Peyer's patch (tissue), 4 donors: ENCODE measurements at places on chromosomes 1 and 21. TPM values are rescaled to one million over a fixed set of nuclear protein-coding genes. Genes with fewer than 3 reads are reported as not detected.

ZNF644 gene
- 111 TPM for total RNA-seq

- H3K36me3 ChIP-seq: no peaks in the 10 kb centered on the region
- no peaks in the 10 kb centered on the region for H3K4me1 ChIP-seq
- H3K27ac ChIP-seq: no peak overlapping the region
- no peak for DNase-seq
Observed at GRCh38 chr1:96365076-96365475, 356.5 kb upstream of the PTBP2 start.

DNA sequence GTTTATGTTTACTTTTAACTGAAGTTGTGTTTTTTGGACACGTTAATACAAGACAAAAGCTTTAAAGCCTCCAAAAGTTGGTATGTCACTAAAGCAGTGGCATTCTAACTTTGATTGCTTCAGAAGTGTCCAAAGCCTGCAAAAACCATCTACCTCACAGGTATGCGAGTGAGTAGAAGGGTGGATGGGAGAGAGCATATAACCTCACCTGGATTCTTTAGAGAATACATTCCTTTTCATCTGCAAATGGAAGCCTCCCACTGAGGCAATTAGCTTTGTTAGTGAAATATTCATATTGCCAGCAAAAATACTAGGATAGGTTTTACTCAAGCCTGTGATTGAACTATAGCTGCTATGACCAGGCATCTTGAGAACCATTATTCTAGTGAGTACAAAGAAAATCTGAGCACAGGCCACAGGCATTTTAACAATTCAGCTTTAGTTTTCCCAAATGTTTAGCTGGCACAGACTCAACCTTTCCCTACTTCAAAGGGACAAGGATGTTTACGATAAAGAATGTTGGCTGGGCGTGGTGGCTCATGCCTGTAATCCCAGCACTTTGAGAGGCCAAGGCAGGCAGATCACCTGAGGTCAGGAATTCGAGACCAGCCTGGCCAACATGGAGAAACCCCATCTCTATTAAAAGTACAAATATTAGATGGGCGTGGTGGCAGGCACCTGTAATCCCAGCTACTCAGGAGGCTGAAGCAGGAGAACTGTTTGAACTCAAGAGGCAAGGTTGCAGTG lies 39.7 kb downstream of the MAP3K21 start:
- H3K4me1 ChIP-seq: no peaks in the 10 kb centered on the region
- H3K36me3 ChIP-seq: peaks cover 5% of the 10 kb centered on the region
- H3K4me3 ChIP-seq: no peak overlapping the region
- H3K27ac ChIP-seq: no peak overlapping the region
- no peak for DNase-seq

DNA sequence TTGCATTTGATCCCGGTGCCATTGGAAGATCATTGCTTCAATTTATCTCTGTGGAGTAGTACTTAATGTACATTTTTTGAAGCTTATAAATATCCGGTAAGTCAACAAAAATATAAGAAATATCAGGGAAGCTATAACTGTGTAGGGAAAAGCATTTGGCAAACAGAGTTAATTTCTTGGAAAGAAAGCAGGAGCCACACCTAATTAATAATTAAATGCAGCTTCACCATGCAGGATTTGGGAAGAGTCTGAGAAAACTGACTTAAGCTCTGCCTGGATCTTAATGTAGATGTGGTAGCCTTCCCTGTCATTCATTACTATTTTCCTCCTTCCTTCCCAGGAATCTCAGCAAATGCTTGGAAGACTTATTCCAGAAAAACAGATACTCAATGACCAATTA lies 134.5 kb downstream of the ATP5PO start:
- H3K27me3 ChIP-seq: no peaks in the 10 kb centered on the region
- H3K4me3 ChIP-seq: no peak overlapping the region
- no peak for DNase-seq

DNA sequence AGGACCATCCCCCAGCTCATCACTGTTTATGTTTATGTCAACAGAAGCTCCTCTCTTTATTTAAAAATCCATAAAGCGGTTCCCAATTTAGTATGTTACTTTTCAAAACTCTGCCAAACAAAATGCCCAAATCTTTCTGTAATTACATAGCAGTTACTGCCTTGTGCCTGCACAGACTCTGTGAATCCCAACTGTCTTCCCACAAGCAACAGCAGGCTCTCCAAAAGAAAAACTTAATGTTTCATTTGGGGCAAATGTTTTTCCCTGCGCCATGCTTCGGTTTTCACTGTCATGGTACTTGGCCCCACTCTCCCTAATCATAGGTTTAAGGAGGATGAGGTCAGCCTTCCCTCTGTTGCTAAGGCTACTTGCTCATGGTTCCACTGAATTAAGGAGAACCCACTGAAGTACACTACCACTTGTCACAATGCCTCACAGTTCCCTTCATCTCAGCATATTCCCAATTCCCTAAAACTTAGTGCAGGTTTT lies 4.6 kb downstream of the COLGALT2 start:
- no peak overlapping the region for H3K27ac ChIP-seq
- no peaks in the 10 kb centered on the region for H3K36me3 ChIP-seq
- H3K4me1 ChIP-seq: peaks cover 8% of the 10 kb centered on the region
- no peaks in the 10 kb centered on the region for H3K27me3 ChIP-seq
- no peak overlapping the region for H3K4me3 ChIP-seq

GRCh38 chr1:236307435-236307834 lies 25.7 kb upstream of the ERO1B start:
- no peak overlapping the region for H3K4me3 ChIP-seq
- no peak for DNase-seq
- no peak overlapping the region for H3K27ac ChIP-seq
- H3K27me3 ChIP-seq: no peaks in the 10 kb centered on the region

DNA sequence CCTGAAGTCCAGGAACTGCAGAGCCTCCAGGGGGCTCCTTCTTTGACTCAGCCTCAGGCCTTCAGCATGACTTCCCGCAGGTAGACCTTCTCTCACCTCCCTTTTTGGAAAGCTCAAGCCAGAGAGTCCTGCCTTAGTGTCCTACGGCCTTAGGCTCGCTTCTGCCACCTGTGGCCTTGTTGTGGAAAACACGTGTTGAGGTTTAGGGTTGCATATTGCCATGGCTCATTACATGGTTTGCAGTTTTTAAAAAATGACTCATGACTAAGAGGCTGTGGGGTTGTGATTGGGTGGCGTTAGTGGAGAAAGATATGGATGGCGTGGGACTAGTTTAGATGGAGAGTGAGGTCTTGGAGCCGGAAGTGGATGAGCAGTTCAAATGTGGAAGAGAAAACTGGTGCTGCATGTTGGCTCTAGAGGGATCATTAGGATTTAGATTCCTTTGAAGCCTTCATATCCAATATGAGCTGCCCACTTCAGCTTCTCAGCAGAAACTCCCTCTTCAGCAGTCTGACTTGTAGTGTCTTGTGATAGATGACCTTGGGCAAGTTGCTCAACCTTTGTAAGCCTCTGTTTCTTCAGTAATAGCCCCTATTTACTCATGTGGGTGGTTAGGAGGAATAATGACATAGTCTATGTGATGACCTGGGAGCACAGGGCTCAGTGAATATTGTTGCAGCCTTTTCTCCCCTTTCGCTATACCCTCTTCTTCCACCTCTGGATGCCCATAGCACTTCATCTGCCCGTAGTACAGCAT lies 6.5 kb upstream of the FGGY start:
- no peak overlapping the region for H3K27ac ChIP-seq
- H3K4me3 ChIP-seq: no peak overlapping the region
- no peaks in the 10 kb centered on the region for H3K36me3 ChIP-seq
- H3K27me3 ChIP-seq: no peaks in the 10 kb centered on the region
- H3K4me1 ChIP-seq: peaks cover 5% of the 10 kb centered on the region
- peak; percentile 26 for DNase-seq

DNA sequence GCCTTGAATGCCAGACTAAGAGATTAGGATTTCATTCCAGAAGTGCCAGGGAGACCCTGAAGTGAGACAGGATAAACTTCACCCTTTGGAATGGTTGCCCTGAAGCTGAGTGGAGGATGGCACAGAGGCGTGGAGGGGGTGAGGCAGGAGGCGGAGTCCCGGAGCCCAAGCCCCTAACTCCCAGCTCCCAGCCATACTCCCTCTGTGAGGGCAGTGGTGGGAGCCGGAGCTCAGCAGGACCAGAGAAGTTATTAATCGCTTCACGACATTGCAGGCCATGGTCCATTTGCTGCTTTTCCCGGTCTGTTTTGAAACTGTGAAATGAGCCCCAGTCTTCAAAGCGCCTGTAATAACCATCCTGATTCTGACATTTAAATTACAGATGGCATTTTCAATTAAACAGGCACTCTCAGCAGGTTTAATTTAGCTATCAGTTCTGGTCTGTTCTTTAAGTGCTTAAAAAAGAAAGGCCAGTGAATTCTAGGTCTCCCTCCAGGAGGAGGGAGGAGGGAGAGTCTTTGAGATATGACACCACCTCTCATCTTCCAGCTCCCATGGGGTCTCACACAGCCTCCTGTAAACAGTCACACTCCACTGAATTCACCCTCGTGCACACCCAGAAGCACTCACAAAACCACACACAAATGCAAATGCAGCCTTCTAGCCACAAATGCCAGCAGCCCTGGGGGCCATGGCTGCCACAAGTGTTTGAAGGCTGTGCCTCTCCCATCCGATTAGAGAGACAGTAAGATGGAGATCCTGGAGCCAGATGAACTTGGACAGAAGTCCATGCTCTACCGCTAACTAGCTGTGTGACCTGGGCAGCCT lies 19.6 kb downstream of the FBXO2 start:
- no peak for DNase-seq
- H3K36me3 ChIP-seq: no peaks in the 10 kb centered on the region
- H3K4me1 ChIP-seq: no peaks in the 10 kb centered on the region

DNA sequence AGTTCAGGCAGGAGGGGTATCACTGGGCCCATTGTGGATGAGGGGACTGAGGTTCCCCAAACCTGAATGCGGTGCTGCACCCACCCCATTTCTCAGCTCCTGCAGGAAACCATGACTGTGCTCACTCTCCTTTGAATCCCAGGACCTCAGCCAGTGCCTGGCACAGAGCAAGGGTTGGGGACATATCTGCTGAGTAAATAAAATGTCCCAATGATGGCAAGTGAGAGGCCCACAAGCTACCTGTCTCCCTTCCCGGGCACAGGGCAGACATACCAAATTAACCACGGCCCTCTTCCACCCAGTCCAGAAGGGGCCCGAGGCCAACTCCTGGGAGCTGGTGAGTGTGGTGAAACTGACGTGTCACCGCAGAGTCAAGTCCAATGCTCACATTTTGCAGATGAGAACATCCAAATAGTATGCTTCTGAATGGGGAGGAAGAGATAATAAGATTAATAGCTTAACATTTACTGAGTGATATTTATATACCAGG lies 97.6 kb downstream of the EPHB2 start:
- DNase-seq: no peak
- H3K27ac ChIP-seq: no peak overlapping the region
- H3K36me3 ChIP-seq: no peaks in the 10 kb centered on the region

DNA sequence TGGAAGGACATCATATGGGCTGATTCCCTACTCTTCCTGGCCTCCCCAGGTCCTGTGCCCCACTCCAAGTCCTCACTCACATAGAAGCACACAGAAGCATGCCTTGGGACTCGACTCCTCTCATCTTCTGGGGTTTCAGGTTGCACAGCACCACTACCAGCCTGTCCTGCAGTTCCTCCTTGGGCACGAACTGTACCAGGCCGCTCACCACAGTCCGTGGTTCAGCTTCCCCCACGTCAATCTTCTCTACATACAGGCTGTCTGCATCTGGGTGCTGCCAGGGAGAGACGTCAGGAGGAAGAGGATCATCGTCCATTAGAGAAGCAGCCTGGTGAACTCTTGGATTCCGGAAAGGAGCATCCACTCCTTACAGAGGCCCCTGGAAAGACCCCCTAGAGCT lies 37.2 kb downstream of the YARS1 start:
- no peak for DNase-seq
- H3K4me3 ChIP-seq: no peak overlapping the region
- H3K4me1 ChIP-seq: no peaks in the 10 kb centered on the region

- peak; percentile 25 for DNase-seq
- no peaks in the 10 kb centered on the region for H3K27me3 ChIP-seq
- no peaks in the 10 kb centered on the region for H3K4me1 ChIP-seq
- no peak overlapping the region for H3K27ac ChIP-seq
Observed at GRCh38 chr1:67441183-67441582, 11.0 kb upstream of the SERBP1 start.
